ENCODE measurements at places on chromosomes 3 and 15. TPM values are rescaled to one million over a fixed set of nuclear protein-coding genes. Genes with fewer than 3 reads are reported as not detected.

DNA sequence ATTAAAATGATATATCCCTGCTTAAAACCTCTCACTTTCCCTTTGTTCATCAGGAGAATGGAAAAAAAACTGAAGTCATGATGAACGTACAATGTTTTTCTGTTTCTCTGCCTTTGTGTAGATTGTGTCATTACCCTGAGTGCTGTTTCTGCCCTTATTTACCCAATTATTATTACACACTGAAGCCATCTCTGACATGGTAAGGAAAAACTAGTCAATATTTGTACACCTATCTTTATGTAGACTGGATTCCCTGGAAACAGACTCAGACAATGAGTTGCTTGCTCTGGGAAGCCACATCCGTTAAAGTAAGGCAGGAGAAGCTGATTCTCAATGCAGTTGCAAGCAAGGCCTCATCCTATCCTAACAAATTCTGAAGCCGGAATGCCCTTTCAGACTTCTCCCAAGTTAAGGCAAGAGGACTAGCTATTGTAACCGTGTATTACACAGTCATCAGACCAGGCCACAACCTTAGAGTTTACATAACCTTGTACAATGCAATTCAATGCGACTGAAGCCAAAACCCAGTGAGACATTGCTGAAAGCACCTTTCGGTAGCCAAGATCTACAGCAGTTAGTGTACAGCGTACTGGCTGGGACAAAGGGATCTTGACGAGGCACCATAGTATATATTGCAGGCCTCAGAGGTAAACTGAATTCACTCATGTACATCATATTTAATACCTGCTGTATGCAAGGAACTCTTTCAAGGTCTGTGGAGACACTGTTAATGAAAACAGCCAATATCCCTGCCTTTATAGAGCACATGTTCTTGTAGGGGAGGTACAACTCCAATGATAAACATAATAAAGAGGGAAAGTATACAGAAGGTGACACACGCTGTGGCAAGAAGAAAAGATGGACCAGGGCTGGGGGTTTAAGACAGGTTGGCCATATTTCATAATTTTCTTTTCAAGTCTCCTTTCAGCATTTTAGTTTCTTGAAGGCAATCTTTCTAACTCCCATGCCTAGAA, 1040.8 kb upstream of the SEMA6D start:
- H3K4me1 ChIP-seq = no peaks in the 10 kb centered on the region
- no peak for DNase-seq
- no peaks in the 10 kb centered on the region for H3K27me3 ChIP-seq
- no peaks in the 10 kb centered on the region for H3K36me3 ChIP-seq

- peaks cover 20% of the 10 kb centered on the region for H3K36me3 ChIP-seq
- H3K4me3 ChIP-seq = peak overlapping the region; percentile 96
- H3K27ac ChIP-seq = peak overlapping the region; percentile 48
- DNase-seq = peak; percentile 83
- H3K27me3 ChIP-seq = no peaks in the 10 kb centered on the region
These were observed 401 bp downstream of the ZSCAN29 start for GRCh38 chr15:43370310-43370974.

CDAN1 gene
- total RNA-seq = 9.7 TPM

GRCh38 chr15:70020229-70020628, 77.5 kb downstream of the TLE3 start:
- no peak overlapping the region for H3K27ac ChIP-seq
- H3K36me3 ChIP-seq = no peaks in the 10 kb centered on the region
- H3K4me1 ChIP-seq = peaks cover 16% of the 10 kb centered on the region
- no peak for DNase-seq

CHRNA5 gene
- 0.36 TPM for total RNA-seq

STX19 gene
- total RNA-seq = not detected

DNA sequence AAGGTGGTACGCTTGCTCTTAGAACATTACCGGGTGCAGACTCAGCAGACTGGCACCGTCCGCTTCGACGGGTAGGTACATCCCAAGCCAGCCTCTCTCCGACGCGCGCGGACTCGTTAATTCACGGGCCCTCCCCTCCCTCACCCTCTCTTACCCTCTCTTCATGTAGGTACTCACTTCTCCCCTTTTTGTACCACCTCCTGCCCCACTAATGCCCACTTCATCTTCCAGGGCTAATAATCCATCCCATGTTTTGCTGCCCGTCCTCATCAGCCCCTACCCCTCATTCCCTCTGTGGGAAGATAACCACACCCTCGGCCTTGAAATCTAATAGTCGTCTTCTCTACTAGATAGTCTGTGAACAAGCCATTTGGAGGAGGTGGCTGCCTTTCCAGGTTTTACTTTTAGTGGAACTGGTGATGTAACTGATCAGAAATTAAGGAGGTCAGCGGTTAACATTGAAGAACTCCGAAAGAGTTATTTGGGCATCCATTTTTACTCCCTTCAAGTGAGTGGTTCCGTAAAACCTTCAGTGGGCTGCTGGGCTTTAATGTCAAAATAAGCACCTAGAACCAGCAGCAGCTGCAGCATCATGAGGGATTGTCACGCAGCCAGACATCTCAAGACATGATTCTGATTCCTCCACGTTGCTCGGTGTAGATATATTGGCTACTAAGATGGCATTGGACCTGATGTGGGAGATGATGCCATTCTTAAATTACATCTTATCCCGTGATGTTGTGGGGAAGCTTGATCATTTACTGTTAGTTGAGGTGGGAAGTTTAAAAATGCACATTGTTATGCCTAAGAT, 1.3 kb downstream of the FEM1B start:
- H3K27ac ChIP-seq = peak overlapping the region; percentile 87
- peak; percentile 75 for DNase-seq
- no peaks in the 10 kb centered on the region for H3K36me3 ChIP-seq
- no peaks in the 10 kb centered on the region for H3K27me3 ChIP-seq
- H3K4me1 ChIP-seq = peaks cover 53% of the 10 kb centered on the region

GOLGA6D gene
- not detected for total RNA-seq

DNA sequence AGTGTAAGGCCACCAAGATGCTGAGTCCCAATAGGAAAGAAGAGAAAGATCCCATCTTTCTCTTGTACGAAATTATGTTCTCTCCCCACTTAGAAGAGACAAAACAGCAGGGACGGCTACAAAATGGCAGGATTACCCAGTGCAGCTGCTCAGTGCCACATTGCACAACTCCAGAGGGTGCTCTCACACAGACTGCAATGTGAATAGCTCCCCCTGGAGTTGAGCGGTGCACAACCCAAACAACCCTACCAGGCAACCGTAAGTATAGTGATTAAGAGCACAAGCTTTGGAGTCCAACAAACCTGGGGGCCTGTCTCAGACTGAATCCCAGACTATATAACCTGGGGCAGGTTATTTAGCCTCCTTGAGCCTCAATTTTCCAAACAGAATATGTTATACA, 3.1 kb upstream of the BHLHE40 start:
- H3K27me3 ChIP-seq = no peaks in the 10 kb centered on the region
- peaks cover 18% of the 10 kb centered on the region for H3K4me1 ChIP-seq
- peaks cover 5% of the 10 kb centered on the region for H3K36me3 ChIP-seq
- peak; percentile 74 for DNase-seq

DNA sequence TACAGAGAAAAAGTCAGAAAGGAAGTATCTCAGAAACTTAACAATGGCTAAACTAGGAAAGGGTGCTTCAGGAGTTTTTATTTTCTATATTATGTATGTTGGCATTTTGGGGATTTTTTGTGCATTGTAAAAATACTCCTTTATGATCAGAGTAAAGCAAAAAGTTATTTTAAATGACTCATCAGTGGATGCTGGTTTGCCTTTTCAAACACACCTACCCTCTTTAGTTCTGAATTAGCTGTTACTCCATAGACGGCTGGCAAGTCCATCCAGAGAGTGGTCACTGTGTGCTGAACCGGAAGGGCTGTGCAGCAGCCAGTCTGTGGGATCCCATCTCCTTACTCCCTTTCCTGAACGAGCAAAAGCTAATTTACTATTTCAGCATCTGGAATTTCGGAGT, 942 bp downstream of the CCR9 start:
- H3K36me3 ChIP-seq = no peaks in the 10 kb centered on the region
- H3K27ac ChIP-seq = no peak overlapping the region
- DNase-seq = no peak
- no peak overlapping the region for H3K4me3 ChIP-seq
- no peaks in the 10 kb centered on the region for H3K4me1 ChIP-seq
- peaks cover 38% of the 10 kb centered on the region for H3K27me3 ChIP-seq

DNA sequence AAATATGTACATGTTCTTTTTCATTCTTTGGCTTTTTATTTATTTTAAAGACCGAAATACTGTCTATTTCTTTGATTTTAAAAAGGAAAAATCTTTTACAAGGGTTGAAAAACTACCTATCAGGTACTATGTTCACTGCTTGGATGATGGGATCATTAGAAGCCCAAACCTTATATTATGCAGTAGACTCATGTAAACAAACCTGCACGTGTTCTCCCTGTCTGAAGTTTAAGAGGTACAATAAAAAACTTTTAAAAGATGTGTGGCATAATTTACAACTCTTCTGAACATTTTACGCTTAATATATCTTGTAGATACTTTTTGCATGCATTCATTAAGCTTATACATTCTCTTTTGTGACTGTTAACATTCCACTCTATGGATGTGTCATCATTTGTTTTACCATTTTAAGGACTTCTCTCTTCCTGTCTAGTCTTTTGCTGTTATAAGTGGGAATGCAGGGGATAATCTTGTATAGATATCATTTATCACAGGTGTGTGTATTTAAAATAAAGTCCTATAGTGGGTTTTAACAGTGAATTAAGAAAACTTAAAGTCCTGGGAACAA, 6.2 kb downstream of the MGA start:
- H3K4me1 ChIP-seq = peaks cover 20% of the 10 kb centered on the region
- DNase-seq = no peak
- no peaks in the 10 kb centered on the region for H3K27me3 ChIP-seq
- H3K36me3 ChIP-seq = no peaks in the 10 kb centered on the region
- no peak overlapping the region for H3K4me3 ChIP-seq
- peak overlapping the region; percentile 28 for H3K27ac ChIP-seq

GRCh38 chr3:29451920-29452319, 171.0 kb downstream of the RBMS3 start:
- H3K36me3 ChIP-seq = no peaks in the 10 kb centered on the region
- no peak overlapping the region for H3K4me3 ChIP-seq
- no peak for DNase-seq

DNA sequence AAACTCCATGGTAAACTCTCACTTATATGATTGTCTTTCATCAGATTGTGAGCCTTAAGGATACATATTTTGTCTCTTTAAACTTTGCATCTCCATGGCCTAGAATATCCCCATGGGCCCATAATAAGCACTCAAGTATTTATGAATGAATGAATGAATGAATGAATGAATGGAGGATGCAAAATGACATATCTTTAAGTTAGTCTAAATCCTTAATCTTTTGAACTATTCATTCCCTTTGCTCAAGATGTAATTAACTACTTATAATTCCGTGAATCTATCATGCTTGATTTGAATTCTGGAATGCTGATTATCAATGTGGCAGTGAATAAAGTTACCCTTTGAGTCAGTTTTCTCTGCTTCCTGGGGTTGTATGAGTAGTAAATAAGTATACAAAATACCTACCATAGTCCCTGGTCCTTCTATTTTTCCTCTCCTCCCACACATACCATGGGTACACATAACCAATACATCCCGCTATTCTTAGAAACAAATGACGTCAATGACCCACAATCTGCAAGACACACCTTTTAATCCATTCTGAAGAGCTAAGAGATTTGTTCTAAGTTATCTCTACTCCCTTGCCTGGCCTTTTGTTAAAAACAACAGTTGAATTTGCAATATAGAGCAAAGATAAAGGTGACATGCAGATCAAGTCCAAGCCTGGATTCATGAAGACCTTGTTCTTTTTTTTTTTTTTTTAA, 94.5 kb downstream of the FBN1 start:
- no peak overlapping the region for H3K4me3 ChIP-seq
- no peaks in the 10 kb centered on the region for H3K27me3 ChIP-seq
- peaks cover 72% of the 10 kb centered on the region for H3K4me1 ChIP-seq
- peak overlapping the region; percentile 94 for H3K27ac ChIP-seq

GRCh38 chr3:66816090-66816761, 181.9 kb upstream of the KBTBD8 start:
- H3K4me1 ChIP-seq = peaks cover 3% of the 10 kb centered on the region
- no peak overlapping the region for H3K27ac ChIP-seq
- DNase-seq = no peak
- no peak overlapping the region for H3K4me3 ChIP-seq
- peaks cover 12% of the 10 kb centered on the region for H3K27me3 ChIP-seq

- no peaks in the 10 kb centered on the region for H3K27me3 ChIP-seq
- no peak overlapping the region for H3K4me3 ChIP-seq
- no peaks in the 10 kb centered on the region for H3K36me3 ChIP-seq
- peak; percentile 91 for DNase-seq
- H3K4me1 ChIP-seq = peaks cover 9% of the 10 kb centered on the region
These were observed 15.7 kb downstream of the KIF9 start for GRCh38 chr3:47266709-47267489.

GRCh38 chr15:65062726-65063125, 5.1 kb downstream of the RASL12 start:
- no peak for DNase-seq
- H3K27me3 ChIP-seq = peaks cover 52% of the 10 kb centered on the region

GRCh38 chr15:72706266-72706665, 20.3 kb downstream of the BBS4 start:
- no peak overlapping the region for H3K27ac ChIP-seq
- H3K36me3 ChIP-seq = no peaks in the 10 kb centered on the region
- H3K4me1 ChIP-seq = peaks cover 19% of the 10 kb centered on the region
- DNase-seq = no peak

MINDY2 gene
- total RNA-seq = 19.9 TPM

GRCh38 chr3:189962466-189962865, 158.2 kb downstream of the P3H2 start:
- H3K4me1 ChIP-seq = peaks cover 4% of the 10 kb centered on the region
- peaks cover 4% of the 10 kb centered on the region for H3K36me3 ChIP-seq
- no peak overlapping the region for H3K4me3 ChIP-seq
- DNase-seq = no peak

- H3K36me3 ChIP-seq = no peaks in the 10 kb centered on the region
- H3K27me3 ChIP-seq = no peaks in the 10 kb centered on the region
- no peaks in the 10 kb centered on the region for H3K4me1 ChIP-seq
- H3K27ac ChIP-seq = no peak overlapping the region
- no peak for DNase-seq
These were observed 73.6 kb upstream of the SELENOK start for GRCh38 chr3:53965291-53965690.

DNA sequence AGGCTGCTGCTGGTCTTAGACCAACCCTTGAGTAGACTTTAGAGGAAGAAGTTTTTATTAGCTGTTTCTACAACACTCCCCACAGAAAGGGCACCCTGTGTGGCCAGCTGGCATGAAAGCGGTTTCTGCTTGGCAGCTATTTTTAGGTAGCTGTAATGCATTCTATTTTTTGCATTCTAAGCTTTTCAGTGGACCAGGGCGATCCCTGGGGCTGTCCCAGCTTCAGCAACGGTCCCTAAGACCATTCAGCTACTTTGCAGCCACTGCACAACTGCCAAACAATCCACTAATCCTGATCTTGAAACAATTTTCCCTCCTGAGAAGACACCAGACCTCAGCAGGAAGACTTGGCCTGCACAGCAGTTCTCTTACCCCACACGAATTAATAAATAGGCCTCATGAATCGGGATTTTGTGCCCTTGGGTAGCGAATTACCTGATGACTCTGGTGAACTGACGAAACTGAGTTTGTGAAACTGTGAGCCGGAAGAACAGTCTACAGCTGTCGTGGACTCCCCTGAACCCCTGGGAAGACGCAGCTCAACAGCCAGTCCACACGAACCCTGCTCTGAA, 14.6 kb upstream of the TFRC start:
- no peak overlapping the region for H3K4me3 ChIP-seq
- peaks cover 13% of the 10 kb centered on the region for H3K27me3 ChIP-seq
- H3K4me1 ChIP-seq = no peaks in the 10 kb centered on the region
- DNase-seq = no peak

- H3K4me1 ChIP-seq = no peaks in the 10 kb centered on the region
- no peak overlapping the region for H3K27ac ChIP-seq
- H3K27me3 ChIP-seq = no peaks in the 10 kb centered on the region
- H3K36me3 ChIP-seq = no peaks in the 10 kb centered on the region
- no peak for DNase-seq
These were observed 137.7 kb upstream of the GRM7 start for GRCh38 chr3:6723205-6723604.

Data from osteoblast (primary cell).